ENCODE measurements at places on chromosomes 6 and 20.

GRCh38 chr6:15303920-15304291 lies 58.0 kb downstream of the JARID2 start:
- DNase-seq, result no peak

DNA sequence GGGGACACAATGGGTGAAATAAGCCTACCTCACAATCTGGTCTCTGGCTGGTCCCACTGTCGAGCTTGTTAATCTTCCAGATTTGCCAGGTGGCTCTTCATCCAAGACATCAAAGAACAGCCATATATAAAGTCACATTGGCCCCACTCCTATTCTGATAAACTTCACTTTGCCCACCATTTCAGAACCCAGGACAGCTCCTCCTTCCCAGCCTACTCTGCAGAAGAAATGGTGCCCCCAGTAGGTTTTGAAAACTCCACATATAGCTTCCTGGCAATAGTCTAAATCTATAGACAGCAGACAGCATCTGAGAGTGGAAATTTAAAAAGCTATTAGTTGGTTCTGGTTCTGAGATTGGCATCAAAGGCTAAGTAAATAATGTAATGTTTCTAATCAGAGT lies 143.1 kb upstream of the PCSK2 start:
- DNase-seq, result no peak

GRCh38 chr6:84137051-84137375 lies 90.4 kb downstream of the CEP162 start:
- no peak for DNase-seq

GRCh38 chr6:22141241-22141745 lies 155.5 kb downstream of the PRL start:
- DNase-seq, result no peak

DNA sequence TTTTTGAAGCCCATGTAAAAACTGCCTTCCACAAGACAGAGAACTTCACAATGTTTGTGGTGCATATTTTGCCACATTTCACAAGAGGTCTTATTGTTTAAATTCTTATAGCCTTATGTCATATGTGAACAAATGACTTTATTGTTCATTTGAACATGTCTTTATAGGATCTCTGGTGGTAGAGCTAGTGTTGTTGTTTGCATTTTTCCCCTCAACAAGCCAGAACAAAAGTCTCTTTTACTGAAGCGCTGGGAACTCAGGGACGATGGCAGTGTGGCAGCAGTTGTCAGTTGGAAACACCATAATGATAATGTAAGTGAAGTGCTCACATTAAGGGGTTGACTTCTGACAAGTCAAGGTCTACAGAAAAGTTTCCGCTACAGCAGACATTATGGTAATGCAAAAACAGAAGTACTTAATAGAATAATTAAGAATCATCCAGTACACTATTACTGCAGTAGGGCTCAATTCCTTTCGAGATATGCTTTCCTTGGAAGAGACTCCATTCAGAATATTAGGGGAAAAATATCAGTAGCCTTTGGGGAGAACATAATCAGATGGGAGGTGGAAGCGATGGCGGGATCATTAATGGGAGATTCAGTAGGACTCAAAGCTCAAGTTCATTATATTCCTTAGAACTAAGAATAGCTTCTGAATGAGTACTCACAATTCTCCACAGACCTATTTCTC lies 180.0 kb downstream of the GJA10 start:
- no peak for DNase-seq

DNA sequence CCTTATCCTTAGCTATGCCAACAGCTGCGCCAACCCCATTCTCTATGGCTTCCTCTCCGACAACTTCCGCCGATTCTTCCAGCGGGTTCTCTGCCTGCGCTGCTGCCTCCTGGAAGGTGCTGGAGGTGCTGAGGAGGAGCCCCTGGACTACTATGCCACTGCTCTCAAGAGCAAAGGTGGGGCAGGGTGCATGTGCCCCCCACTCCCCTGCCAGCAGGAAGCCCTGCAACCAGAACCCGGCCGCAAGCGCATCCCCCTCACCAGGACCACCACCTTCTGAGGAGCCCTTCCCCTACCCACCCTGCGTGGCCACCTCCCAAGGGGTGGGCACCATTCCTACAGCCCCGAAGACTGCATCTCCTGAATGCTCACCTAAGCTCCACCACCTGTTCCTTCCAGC lies 1.3 kb downstream of the SSTR4 start:
- no peak for DNase-seq

GRCh38 chr6:98514073-98514720 lies 320.2 kb upstream of the POU3F2 start:
- DNase-seq, result no peak

GRCh38 chr20:2767768-2768631 lies 32.4 kb downstream of the CPXM1 start:
- no peak for DNase-seq

DNA sequence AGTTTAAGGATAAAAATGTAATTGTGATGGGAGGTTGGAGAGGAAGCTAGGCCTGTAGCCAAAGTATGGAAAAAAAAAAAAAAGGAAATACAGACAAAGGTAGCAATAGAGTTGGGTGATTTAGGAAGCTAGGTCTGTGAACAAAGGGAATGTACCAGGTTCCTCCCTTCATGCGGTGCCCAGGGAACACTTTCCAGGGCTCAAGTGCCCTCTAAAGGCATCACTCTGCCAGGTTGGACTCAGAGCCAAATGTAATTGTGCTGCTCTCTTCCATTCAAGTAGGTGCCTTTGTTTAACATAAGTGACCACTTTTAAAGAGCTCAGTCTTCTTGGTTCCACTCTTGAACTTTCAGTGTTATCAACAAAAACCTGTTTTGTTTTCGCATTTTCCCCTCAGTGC lies 159.7 kb upstream of the AHI1 start:
- no peak for DNase-seq

- DNase-seq, result no peak
These were observed 16.4 kb downstream of the TRAM2 start for GRCh38 chr6:52560462-52560861.

DNA sequence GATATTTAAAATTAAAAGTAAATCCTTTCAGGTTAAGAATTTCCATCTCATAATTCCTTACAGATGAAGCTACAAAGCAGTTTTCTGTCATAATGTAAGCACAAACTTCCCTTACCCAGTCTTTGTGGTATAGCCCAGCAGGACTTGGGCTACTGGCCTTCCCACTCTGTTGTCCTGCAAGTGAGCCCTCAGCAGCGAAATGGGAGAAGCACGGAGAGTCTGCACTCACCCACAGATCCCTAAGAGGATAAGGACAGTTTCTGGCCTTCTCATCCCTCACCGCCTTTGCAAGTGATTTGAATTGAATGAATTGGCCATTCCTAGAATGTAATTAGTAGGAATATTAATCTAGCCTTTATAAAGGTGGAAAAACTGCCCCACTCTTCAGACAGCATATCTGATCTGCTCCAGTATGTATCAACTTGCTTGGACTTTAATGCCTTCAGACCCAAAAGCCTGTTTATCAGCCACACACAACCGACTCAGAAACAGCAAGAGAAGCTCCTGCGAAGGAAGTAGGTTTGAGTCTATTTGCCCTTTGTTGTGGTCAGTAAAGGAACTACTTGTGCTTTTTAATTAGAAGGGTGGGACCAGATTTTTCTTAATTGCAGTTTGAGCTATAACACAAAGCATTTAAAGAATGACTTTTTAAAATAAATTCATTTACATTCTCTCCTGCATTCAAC lies 29.9 kb upstream of the PRDM1 start:
- no peak for DNase-seq

GRCh38 chr6:110075406-110075805 lies 97.3 kb downstream of the GPR6 start:
- DNase-seq, result no peak

DNA sequence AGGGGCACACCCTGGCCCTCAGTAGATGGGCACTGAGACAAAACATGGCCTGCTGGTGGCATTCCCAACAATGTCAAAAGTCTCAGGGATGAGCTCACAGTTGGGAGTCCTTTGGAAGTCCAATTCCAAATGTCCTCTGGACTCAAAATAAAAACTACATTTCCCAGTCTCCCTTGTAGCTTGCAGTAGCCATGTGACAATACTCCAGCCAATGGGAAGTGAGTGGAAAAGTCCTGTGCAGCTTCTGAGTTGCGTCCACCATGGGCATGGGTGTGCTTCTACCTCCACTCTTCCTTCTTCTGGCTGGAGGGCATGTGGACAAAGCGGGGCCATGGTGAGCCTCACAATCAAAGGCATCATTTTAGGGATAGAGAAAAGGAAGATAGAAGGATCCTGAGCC lies 5.8 kb upstream of the ADAM33 start:
- no peak for DNase-seq

- no peak for DNase-seq
These were observed 24.9 kb downstream of the FAM50B start for GRCh38 chr6:3874069-3874468.

DNA sequence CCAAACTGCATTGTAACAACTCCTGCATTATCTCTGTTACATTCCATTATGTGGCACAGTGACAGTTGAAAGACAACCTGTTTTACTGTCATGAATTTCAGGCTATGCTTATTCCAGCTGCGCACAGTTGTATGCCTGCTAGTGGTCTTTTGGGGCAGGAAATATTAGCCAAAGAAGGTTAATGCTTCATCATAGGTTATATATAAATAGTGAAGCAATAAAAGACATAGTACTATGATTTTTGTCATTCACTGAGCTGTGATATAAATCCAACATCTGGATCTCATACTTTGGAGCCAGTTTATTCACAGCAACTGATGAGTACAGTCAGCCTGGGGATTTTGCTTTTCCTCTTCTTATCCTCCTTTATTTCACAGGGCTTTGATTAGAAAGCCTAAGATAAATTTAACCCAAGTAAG lies 55.6 kb downstream of the FILIP1 start:
- no peak for DNase-seq

DNA sequence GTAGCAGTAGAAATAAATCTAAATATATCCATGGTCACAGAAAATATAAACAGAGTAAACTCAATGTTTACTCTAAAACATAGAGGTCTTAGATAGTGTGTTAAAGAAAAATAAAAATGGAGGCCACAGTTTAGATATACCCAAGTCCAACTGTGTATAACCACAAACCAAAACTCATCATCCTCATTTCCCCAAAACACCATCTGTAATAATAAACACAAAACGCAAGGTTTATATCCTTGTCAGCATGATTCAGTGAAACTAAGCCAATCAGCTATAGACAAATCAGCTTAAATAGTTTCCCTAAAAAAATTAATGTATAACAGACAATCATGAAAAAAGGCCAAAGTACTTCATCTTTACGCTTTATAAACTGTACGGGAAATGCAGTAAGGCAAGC lies 2.7 kb upstream of the HACE1 start:
- DNase-seq, result no peak

- DNase-seq, result no peak
These were observed 68.3 kb downstream of the AFG1L start for GRCh38 chr6:108363113-108363512.

DNA sequence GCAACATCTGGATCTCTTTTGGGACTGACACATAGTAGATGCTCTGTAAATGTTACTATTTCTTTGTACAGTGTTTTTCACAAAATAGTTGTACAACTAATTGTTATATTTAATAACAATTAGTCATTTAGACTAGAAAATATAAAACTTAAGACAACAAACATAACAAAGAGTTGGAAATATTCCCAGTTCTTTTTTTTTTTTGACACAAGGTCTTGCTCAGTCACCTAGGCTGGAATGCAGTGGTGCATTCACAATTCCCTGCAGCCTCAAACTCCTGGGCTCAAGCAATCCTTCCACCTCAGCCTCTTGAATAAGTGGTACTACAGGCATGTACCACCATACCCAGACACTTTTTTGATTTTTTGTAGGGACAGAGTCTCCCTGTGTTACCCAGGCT lies 105.8 kb downstream of the UTRN start:
- DNase-seq, result no peak

GRCh38 chr6:170116636-170117035 lies 174.2 kb downstream of the DLL1 start:
- DNase-seq, result no peak

- DNase-seq, result no peak
These were observed 38.0 kb downstream of the FRMD1 start for GRCh38 chr6:168040856-168041496.

DNA sequence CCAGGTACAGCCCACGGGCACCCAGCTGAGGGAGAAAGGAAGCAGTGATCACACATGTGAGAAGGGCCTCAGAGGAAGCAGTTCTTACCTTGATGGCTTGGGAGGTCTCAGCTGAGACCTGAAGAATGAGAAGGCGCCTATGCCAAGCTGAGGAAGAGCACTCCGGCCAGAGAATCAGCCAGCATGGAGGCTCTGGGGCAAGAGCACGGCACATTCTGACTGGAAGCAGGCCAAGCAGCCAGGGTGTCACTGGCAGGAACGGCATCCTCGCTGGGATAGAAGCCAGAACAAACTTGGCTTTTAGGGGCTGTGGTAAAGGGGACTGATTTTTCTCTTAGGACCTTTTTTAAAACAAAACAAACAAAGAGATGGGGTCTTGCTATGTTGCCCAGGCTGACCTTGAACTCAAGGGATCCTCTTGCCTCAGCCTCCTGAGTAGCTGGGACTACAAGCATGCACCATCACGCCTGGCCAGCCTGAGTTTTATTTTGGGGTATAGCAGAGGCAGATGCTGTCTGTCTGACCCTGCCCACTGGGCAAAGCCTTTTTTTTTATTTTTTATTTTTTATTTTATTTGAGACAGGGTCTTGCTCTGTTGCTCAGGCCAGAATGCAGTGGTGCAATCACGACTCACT lies 17.6 kb downstream of the GHRH start:
- peak; percentile 75 for DNase-seq

DNA sequence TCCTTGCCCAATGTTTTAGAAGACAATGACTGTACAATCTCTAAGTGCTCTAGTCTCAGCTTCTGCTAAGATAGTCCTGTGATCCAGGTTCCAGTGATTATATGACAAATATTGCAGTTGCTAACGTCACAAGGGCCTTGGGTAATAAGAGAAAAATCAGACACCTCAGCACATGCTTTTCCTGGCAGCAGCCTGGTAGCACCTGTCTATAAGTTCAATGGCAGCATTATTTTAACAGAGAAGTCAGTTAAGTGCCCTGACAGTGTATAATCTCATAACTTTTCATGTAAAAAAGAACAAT lies 121.3 kb upstream of the BCLAF1 start:
- DNase-seq, result no peak

DNA sequence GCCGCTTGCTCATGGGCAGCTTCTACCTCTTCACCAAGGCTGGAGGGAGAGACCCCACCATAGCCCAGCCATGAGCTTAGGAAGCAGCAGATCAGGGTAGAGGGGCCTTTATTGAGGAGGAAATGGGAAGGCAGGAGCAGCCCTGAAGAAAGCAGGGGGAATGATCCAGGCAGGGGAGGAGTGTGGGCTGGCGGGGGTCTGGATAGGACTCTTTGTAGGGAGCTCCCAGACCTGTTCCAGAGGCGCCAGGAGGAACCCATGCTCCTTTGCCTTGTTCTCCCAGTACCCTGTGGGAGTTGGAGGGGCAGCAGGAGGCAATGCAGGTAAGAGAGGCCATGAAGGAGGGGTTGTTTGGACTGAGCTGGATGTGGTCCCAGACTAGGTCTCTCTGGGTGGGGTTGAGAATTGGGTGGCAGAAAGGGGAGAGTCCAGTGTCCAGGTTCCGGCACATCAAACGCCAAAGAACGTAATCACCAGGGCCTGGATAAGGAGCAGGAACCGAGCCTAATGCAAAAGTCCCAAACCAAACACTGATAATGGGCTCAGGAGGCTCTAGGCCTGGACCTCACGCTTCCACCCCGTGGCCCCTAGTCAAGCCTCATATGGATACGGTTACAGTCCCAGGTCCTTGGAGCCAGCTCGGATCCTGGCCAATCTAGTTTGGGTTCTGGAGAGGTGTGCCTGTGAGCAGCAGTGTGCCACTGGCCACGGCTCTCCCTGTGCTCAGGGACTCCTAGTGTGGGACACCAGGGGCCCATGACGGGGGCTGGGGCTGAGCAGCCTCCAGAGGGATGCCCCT lies 12.1 kb upstream of the PGC start:
- DNase-seq, result no peak

- no peak for DNase-seq
These were observed 39.4 kb downstream of the ZBTB46 start for GRCh38 chr20:63791497-63792156.
